Transverse colon (tissue), 4 donors: ENCODE measurements at places on chromosomes 13 and 19.

- DNase-seq: no peak
Observed at GRCh38 chr13:47519626-47520025, 481.4 kb downstream of the SUCLA2 start.

DNA sequence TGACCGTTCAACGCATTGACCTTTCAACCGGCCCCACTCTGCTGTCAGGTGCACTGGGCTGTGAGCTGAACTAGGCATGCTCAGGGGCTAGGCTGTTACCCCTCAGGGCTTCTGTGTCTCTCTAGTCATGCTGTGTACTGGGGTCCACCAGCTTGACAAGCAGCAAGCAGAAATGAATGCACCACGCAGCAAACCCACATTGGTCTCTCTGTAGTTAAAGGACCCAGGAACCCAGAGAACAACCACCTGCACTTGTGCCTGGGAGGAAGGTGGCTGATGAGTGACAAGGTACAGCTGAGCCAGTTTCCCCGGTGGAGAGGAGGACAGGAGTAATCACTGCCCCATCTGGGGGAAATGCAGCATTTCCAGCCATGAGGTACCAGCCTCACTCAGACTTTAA, 159.9 kb downstream of the USP12 start:
- DNase-seq: no peak

DNA sequence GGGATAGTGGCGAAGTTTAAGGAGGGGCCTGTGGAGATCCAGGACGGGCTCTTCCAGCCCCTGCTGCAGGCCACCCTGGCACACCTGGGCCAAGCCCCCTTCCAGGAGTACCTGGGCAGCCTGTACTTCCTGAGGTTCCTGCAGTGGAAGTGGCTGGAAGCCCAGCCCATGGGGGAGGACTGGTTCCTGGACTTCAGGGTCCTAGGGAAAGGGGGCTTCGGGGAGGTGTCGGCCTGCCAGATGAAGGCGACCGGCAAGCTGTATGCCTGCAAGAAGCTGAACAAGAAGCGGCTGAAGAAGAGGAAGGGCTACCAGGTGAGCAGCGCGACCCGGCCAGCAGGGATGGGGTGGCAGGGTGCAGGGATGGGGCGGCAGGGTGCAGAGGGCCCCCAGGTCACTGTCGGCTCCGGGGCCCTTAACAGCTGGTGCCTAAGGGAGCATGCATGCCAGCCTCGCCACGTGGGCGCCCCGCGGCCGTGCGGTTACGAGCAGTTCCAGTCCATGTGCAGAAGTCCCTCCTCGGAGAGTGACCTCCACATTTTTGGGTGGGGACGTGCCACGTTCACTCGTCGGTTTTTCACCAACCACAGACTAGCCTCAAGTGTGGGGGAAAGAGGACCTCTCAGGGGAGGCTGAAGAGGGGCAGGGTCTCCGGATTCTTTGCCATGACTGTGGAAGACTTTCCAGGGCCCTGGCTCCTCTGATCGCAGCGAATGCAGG, 912 bp downstream of the GRK1 start:
- DNase-seq: peak; percentile 4

DNA sequence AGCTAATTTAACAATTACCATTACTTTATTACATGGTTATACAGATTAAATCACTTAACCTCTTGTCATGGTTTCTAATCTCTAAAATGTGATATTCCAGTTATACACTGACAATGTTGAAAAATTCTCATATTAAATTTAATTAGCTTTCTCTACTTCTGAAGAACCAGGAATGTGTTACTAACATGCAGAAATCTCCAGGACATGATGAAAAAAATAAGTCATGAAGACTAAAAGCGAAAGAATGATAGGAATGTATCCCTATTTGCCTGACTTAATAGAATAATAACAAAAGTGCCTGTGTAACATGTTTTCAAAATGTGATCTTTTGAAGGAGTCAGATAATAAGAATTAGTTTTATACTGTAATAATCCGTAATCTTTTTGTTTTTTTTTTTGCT, 2823.7 kb upstream of the PCDH20 start:
- DNase-seq: no peak

DNA sequence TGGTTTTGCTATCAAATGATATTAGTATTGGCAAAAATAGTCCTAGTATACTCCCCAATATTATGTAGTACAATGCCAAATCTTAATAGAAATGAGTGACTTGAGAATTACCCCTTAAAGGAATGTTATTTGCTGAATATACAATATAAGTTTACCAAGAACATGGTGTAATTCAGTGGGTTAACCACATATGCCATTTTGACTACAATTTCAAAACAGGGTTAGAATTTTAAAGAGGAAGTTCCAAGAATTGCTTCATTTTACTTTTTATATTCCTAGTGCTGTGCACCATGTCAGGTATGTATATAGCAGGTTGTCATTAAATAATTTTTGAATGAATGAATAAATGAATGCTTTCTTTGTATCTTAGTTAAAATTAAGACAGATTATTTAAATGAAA, 66.3 kb downstream of the LMO7 start:
- DNase-seq: no peak
